ENCODE measurements at places on chromosomes 3 and 15. TPM values are rescaled to one million over a fixed set of nuclear protein-coding genes. Genes with fewer than 3 reads are reported as not detected.

DNA sequence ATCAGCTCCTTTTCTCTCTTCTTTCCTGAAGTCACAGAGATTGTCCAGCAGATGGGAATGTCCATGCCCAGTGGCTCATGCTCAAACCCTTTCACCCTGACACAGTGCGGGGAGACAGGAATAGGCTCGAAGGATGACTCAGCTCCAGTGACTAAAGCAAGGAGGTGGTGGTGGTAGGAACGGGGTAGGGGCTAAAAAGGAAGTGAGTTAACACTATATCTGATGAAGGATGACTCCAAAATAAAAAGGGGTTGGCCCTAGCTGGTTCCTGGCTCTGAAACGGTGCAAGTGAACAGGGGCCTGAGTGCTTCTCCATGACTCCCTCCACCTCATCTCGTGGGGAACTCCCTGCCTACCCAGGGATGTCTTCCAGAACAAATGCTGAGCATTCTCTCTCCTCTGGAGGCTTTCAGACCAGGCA lies 167.4 kb upstream of the LPP start:
- no peak for DNase-seq

GRCh38 chr3:192449036-192449435 lies 278.3 kb downstream of the FGF12 start:
- no peak for DNase-seq

GRCh38 chr15:94259121-94259751 lies 27.9 kb downstream of the MCTP2 start:
- no peak for DNase-seq

- no peak for DNase-seq
Measured at GRCh38 chr3:128226795-128227395, 73.6 kb downstream of the EEFSEC start.

SSUH2 gene
- total RNA-seq = 0.47 TPM

C15orf61 gene
- total RNA-seq = 2.5 TPM

NKTR gene
- total RNA-seq = 32.1 TPM

STOML1 gene
- 13.0 TPM for total RNA-seq

All from thymus (tissue), 14 donors.